ENCODE measurements at places on chromosomes 6 and 20.

DNA sequence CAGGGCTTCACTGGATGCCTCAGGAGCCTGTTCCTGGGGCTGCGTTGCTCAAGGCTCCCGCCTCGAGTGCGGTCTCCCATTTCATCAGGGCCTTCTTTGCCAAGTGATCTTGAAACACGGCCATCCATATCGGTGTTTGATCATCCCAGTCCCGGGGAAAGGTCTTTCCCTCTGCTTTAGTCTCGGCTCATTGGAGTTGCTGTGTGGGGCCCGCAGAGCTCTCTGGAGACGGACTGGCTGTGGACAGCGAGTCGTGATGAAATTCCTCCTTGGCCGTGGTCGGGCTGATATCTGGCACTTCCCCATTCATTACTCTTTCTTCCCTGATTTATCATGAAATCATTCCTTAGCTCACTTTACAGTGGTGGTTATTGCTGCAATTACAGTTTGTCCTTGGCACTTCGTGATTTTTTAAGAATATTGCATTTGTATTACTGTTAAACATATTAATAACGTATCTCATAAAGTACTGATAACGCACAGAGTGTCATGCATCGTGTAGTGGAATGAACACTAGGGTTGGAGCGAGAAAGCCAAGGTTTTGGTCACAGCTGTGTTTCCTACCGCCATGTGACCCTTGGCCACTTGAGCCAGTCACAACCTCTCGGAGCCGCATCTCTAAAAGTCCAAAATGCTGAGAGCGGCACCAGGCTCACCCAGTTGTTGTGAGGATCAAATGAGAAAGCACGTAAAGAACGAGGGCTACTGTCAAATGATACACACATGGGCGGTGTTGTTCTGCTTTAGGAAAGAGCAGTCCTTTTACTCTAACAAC is 71.8 kb downstream of the MTHFD1L start:
- no peak for DNase-seq

DNA sequence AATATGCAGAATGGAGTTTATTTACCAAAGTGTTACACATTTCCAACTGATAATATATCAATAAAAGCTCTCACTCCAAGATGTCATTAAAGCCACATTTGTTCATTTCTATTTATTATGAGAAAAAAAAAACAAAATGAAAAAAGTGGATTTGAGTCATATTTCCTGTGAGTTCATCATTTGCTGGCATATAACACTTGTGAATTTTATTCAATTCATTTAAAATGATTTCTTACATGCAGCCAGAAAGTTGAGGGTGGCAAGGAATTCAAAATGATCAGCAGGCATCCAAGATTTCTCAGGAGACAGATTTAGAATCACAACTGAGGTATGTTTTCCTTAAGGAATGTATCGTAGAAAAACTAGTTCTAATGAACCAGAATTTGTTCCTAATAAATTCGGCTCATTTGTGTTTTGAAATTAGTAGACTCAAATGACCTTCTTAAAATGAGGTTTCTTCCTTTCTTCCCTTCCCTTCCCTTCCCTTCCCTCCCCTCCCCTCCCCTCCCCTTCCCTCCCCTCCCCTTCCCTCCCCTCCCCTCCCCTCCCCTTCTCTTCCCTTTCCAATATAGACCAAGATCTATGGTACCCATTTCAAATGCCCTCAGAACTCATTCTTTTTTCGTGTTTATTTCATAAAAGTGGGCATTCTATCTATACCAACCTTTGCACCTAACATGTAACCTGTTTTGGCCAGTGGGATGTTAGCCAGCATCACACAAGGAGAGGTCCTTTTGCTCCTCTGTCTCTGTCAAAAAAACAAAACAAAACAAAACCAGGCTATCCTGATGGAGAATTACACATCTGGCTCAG is 357.9 kb upstream of the TSHZ2 start:
- DNase-seq: no peak

- DNase-seq: no peak
These were observed 36.1 kb downstream of the CAP2 start for GRCh38 chr6:17429383-17430061.

GRCh38 chr20:57445298-57445697 is 54.1 kb downstream of the RBM38 start:
- no peak for DNase-seq

DNA sequence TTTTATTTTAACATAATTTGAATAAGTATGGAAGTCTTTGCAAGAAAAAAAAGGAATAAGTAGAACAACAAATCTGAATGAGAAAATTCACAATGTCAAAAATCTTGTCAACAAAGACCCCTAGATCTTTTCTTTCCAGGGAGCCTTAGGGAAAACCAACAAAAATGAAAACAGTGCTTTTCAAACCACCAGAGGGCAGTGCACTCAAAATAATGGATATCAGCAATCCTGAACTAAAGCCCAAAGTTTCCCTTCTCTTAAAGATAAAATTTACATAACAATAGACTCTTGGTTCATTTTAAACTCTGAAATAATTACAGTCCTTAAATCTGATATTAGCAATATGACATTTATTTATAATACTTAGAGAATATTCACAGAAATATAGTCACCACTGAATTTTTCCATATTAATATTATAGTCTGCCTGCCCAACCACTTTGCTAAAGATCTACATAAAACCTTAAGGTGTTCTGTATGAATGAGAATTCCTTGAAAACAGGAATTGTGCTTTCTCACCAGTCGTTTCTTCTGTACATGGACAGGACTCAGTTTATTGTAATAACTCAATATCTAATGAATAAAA is 105.3 kb upstream of the BMP5 start:
- peak; percentile 49 for DNase-seq

DNA sequence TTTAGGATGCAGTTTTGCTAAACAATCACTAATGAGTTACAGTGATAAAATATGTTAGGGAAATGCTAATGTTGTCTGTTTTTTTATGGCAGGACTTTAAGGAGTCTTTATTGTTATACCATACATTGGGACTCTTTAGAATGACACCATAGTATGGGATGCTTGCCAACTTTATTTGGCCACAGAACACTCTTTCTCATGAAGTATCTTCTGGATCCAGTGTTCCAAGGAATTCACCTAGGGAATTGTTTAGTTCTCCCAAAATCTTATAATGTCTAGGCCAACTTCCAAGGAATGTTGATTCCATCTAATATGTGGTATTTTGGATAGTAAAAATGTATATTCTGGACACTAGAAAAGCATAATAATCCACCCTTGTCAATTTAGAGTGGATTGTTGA is 3.3 kb downstream of the RIN2 start:
- no peak for DNase-seq

DNA sequence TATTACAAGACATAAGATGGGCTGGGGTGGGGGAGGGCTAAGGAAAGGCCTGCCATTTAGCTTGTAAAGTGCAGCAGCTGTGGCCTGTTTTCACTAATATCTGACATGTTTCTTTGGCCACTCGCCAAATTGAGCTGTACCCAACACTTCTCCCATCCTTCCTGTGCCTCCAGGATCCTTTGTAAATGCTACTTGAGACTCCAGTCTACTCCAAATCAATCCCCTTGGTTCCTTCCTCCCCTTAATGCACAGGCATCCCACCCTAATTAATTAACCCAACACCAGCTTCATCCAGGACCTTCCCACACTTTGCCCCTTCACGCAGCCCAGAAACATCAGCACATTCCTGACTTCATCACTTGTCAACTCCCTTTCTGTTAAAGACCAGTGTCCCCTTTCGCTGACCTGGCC is 55.0 kb upstream of the TCF21 start:
- DNase-seq: no peak

DNA sequence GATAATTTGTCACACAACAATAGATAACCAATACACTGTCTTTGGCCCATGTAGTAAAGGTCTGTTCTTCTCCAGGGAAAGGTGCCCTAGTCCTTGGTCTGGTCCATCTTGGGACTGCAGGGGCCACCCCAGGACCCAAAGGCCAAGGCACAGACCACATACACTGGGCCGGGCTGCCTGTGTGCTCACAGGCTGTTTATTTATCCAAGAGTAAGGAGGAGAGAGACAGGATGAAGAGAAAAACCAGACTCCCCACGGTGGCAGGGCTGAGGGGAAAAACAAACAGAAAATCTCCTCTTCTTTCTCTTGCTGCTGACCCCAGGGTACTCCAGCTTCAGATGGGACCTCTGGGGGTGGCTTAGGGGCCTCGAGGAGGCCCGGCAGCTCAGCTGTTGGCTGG is 6.5 kb upstream of the CDK5RAP1 start:
- no peak for DNase-seq

GRCh38 chr20:63153254-63154221 is 62.4 kb downstream of the YTHDF1 start:
- no peak for DNase-seq

DNA sequence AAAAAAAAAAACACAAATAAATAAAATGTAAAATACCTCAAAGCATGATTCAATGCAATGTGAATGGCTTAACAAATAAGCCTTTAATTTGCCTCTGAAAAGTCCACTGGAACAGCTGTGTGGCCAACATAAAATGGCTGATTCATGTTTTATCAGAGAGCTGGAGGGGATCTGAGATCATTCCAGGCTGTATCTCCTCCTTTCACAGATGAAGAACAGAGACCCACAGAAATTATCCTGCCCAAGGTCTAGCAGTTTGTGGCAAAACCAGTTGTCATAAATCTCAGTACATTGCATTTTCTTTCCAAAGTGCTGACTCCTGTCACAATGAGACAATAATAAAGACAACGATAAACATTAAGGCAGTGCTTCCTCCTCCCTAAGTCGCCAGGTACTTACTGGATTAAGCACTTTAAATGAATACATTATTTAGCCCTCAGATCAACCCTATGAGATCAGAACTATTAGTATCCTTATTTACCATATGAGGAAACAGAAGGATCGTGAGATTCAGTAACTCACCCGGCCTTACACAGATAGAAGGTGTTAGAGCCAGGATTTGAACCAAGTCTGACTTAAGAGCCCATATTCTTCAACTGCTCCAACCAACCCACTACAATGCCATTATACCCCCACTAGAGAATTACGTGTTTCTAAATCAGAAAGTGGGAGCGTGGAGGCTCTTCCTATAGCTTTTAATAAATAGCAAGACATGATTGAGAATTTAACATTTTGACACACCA is 118.3 kb downstream of the KIF13A start:
- no peak for DNase-seq

DNA sequence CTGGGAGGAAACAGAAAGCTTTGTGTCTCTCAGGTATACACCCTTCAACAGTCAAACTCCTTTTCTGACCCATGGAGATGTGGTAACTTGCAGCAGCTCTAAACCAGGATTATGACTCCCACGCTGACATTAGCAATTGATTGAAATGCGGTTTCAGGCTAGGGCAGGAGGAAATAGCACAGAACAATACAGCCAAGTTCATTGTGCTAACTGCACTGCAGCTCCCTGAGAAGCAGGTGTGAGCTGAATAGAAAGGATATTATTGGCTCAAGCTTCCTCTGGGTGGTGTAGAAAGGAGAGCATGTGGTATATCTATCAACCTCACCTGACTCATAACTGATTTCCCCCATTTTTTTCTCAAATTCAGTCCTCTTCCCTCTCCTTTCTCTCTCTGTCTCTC is 612.3 kb upstream of the BTBD3 start:
- no peak for DNase-seq

DNA sequence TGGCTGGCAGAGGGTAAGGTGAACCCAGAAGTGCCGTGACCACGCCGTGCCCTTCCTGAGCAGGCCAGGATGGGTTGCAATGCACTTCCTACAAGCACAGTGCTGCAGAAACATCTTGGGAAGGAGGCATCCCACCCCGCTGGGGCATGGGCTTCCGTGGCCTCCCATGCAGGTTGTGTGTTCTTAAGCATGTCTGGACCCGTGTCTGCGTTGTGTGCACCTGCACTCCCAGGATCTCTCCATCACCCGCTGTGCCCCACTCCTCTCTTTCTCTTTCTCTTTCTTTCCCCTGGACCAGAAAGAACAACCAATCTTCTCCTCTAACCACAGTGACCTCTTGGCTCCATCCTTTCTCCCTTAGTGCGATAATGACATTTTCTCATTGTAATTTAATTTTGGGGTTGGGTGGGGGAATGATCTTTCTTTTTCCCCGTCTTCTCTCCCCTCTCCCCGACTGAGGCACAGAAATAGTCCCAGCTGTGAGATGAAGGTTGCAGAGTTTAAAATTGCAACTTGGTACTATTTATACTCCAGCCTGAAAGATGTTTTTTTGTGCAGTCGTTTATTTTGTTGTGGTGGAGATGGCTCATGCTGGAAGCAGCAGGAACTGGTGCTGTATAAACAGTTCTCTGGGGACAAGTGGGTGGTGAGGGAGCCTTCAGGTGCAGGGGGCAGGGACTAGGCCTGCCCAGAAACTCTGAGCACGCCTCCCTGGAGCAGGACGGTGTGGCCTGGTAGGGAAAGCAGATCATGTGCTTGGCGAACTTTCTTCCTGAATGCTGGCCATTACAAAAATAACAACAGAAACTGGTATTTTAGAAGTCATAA is 20.5 kb downstream of the BCAS4 start:
- no peak for DNase-seq

DNA sequence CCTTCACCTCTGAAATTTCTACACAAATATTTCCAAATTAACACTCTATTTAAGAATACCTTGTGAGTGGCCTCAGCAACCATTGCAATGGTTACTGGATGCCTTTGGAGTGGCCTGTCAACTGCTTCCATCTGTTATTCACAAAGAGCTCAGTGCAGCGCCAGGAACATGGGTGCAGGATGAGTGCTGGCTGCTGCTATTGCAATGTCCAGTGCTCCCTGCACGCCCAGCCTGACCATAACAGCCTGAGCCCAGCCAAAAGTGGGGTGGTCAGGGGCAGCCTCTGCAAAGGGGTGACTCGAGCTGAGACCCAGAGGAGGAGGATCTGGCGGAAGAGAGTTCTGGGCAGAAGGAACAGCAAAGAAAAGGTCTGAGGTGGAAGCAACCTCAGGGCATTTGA is 18.4 kb downstream of the CASS4 start:
- no peak for DNase-seq

GRCh38 chr6:110415086-110415916 is at the start of gene DDO:
Gene DDO (minus strand): TSS chr6:110415575. CDS start chr6:110413462, 2,113 bp downstream.
- DNase-seq: no peak

DNA sequence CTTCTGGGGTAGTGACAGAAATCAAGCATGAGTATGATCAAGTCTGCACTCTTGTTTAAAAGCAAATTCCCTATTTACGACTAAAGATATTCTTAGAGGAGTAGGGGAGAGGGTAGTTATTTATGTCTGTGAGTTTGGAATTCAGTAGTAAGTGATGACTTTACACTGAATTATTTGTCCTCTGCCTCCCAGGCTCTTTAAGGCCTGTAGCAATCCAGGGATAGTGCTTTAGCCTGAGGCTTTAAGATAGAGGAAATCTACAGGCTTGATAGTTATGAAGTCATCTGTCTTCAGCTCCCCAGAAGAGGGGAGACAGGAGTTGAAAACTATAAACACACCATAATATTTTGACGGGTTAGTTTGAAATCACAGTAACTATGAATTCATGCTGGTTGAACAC is 664.5 kb downstream of the EPM2A start:
- no peak for DNase-seq

- DNase-seq: no peak
These were observed 157.8 kb downstream of the TRIM27 start for GRCh38 chr6:28765978-28766351.

Data from KBM-7 (cell line).